Breast epithelium (tissue), 4 donors: ENCODE measurements at places on chromosomes 7 and 10. TPM values are rescaled to one million over a fixed set of nuclear protein-coding genes. Genes with fewer than 3 reads are reported as not detected.

GRCh38 chr10:110462166-110463095, 35.3 kb upstream of the DUSP5 start:
- DNase-seq, result no peak

GRCh38 chr7:145169908-145170307, 334.1 kb upstream of the TPK1 start:
- DNase-seq, result no peak

- DNase-seq, result no peak
Observed at GRCh38 chr10:29443745-29444523, 155.1 kb downstream of the LYZL1 start.

GRCh38 chr7:30510124-30511075, 5.8 kb upstream of the GGCT start:
- DNase-seq, result no peak

Gene ATG9B
- total RNA-seq, result 2.0 TPM

- no peak for DNase-seq
Observed at GRCh38 chr10:51077507-51077906, 3.2 kb downstream of the PRKG1 start.

DNA sequence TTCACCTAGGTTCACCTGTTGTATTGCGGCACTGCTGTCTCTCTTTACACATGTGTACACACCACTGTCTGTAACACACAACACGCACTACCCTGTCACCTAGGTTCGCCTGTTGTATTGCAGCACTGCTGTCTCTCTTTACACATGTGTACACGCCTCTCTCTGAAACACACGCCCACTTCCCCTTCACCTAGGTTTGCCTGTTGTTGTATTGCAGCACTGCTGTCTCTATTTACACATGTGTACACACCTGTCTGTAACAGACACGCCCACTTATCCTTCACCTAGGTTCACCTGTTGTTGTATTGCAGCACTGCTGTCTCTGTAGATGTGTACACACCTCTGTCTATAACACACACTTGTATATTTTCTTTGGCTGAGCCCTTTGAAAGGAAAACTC, 51.5 kb downstream of the WDR37 start:
- DNase-seq, result no peak

Gene ELAPOR2
- total RNA-seq, result 38.1 TPM

Gene SLC25A28
- 35.1 TPM for total RNA-seq

Gene ECHDC3
- total RNA-seq, result 256 TPM

Gene OR9A2
- 1.2 TPM for total RNA-seq

Gene CABCOCO1
- 1.2 TPM for total RNA-seq

Gene RNF32
- 0.98 TPM for total RNA-seq

Gene ANLN
- 5.0 TPM for total RNA-seq

DNA sequence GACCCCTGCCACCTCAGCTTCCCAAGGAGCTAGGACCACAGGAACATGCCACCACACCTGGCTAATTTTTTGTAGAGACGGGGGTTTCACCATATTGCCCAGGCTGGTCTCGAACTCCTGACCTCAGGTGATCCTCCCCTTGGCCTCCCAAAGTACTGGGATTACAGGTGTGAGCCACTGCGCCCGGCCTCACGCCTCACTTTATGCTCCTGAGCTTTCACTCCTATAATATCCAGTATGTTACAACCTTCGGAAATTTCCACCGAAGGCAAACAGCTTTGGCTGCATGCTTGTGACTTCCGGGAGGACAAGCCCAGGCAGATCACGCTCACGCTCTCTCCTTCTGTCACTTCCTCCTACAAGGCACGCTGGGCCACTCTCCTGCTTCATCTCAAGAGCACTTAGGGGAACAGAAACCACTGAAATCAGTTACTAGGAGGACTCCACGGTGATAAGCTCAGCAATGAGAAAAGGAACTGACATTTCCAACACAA, 4.4 kb upstream of the MAD1L1 start:
- peak; percentile 32 for DNase-seq

Gene AOAH
- total RNA-seq, result 10.8 TPM

DNA sequence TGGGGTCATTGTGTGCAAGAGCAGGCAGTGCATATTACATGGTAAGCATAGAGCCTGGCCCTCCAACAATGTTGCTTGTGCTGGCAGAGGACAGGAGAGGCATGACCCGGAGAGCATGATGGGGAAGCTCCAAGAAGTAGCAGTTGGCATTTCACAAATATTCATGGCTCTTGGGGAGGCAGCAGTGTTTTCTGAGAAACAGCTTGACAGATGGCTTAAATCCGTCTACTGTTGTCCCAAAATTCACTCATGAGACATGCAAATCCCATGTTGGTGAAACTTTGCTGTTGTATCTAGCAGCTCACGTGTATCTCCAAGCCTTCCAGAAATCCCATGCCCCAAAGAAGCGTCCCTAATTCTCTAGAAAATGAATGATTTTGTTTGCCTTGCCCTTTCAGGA, 487.0 kb downstream of the SORCS3 start:
- DNase-seq, result no peak

DNA sequence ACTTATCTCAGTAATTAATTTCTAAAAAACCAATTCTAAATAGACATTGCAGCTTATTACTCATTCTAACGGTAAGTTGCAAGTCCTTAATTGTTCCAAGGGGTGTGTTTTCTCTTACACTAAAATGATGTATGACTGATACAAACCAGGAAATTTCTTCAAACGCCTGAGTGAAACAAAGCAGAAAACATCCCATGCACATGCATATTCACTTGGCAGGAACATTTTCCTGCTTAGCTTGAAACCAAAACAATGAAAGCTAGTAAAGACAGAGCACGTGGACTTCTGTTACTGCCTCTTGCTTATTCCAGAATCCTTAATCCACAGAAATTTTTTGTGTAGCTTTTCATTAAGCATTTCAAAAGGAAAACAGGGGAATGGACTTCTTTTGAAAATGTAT, 187.7 kb downstream of the MTERF1 start:
- DNase-seq, result no peak
